BJ (cell line): ENCODE measurements at places on chromosomes 3 and 15.

- no peak for DNase-seq
Measured at GRCh38 chr3:53577506-53577905, 83.1 kb downstream of the CACNA1D start.

DNA sequence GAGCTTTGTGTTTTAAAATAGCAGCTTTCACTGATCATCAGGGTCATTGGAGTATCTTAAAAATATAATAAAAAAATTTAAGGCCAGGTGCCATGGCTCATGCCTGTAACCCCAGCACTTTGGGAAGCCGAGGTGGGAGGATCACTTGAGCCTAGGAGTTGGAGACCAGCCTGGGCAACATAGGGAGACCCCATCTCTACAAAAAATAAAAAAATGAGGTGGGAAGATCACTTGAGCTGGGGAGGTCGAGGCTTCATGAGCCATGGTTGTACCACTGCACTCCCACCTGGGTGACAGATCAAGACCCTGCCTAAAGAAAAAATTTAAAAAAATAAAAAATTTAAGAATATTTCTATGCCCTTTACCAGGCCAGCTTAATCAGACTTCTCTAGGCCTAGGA, 1.5 kb downstream of the HMCES start:
- no peak for DNase-seq

DNA sequence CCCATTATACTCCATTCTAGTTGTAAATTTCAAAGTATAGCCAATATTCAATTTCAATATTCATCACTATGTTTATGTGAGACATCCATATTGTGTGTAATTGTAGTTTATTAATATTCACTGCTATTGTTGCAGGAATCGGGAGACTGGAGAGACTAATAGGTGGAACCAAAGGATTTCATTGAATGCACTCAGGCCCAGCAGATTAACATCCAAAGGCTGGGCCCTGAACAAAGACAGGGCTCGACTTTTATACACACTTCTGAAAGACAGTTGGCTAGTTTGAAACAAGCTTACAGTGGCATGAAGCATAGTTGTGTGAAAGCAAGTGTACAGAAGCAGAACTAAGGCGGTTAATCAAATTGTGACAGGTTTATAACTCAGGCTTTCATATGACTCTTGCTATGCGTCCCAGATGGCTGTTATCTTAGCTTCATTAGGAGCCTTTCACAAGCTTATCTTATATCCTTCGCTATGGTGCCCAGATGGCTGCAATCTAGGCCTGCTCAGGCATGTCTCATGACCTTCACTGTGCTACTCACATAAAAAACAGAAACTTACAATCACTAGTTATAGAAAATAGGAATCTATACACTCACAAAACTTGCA, 1038.8 kb upstream of the EPHA6 start:
- DNase-seq, result no peak

- no peak for DNase-seq
Measured at GRCh38 chr3:13367728-13368127, 52.4 kb downstream of the NUP210 start.

- DNase-seq, result no peak
Measured at GRCh38 chr3:80535286-80535685, 767.5 kb upstream of the ROBO1 start.

DNA sequence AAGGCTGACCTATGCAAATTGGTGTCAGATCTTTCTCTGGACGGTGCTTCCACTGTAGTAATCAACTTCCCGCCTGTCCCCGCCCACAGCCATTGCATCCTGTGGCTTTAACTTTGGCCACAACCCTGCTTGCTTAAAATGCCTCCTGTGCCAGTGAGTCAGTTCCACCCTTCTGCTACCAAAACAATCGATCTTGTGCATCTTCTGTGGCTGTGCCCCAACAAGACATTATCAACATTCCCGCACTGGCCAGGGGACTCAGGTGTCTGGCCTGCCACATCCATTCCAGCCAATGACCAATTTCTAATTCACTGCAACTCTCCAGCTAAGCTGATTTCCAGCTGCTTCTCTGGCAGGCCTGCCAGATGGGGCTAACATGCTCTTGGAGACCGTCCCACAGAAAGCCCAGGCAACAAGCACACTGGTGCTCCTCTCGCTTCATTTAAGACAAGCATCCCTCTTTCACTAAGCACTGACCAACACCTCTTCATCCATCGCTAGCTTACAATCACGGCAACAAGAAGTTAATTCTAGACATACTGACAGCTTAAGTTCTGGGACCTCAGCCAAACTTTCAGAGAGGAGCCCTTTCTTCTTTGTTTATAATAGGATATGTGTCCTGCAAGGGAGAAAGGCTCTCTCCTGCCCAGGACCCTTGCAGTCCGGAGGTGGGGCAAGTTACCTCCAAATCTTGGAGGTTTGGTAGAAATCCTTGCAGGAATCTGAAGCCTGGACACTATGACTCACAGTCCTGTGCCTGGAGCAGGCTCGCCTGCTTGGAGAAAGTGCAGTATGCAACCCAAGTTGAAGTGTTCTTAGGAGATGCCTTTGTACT, 6.7 kb downstream of the CA12 start:
- no peak for DNase-seq

- DNase-seq, result no peak
Measured at GRCh38 chr3:153591561-153592245, 429.7 kb downstream of the RAP2B start.

- DNase-seq, result no peak
Measured at GRCh38 chr3:27607370-27607769, 114.8 kb downstream of the EOMES start.

DNA sequence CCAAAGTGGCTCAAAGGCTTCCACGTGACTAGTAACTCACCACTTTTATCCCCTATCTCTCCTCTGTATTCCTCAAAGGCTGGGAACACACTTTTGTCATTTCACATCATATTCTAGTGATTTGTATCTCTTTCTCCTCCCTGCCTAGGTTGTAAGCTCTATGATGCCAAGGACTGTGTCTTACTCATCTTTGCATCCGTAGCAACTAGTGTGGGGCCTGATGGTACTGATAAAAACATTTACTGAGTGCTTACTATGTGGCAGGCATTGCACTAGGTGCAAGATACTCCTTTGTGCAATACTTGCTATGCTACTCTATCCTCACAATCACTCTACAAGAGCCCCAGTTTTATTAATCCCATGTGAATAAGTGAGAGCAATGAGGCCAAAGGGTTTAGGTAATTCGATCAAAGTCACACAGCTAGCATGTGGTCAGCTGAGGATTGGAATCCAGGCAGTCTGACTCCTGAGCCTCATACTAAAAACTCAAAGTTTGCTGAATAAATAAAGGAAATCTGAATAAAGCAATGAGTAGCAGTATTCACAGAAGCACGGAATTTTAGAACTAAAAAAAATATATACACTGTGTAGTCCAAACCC, 342.6 kb upstream of the ICE2 start:
- DNase-seq, result no peak

GRCh38 chr3:97235179-97235578, 420.8 kb downstream of the EPHA6 start:
- no peak for DNase-seq

DNA sequence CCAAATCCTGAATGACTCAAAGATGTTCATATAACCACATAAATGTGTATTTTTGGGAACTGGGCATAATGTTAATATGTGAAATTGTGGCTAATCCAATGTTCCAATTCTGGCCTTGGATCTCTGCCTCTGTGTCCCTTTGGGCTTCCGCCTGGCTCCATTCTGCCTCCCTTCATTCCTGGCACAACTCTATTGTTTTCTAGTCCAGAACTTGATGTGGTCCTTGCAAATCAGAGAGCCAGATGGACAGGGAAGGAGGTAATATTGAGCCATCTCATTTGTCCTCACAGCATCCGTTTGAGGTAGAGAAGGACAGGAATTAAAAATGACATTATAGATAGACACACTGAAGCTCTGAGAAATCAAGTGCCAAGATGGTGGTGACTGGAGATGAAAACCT, 355.7 kb upstream of the TBL1XR1 start:
- DNase-seq, result no peak

DNA sequence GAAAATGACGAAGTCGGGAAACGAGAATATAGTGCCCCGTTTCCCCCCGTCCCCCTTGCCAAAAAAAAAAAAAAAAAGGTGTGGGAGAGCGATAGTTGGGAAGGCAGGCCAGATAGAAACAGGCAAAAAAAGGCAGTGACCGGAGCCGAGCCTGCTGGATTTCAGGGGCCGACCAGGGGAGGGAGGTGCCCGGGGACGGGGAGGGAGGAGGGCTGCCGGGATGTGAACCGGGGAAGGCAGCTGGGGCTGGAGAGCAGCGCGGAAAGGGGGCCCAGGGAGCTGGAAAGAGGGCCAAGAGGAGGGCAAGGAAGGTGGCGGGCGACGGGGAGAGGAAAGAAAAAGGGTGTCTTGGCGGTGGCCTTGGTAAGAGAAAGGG, 837 bp downstream of the LRRN1 start:
- no peak for DNase-seq
